ENCODE measurements at places on chromosomes 6 and 20. TPM values are rescaled to one million over a fixed set of nuclear protein-coding genes. Genes with fewer than 3 reads are reported as not detected.
A peak's percentile ranks its signal among the peaks of the same experiment; 100 is the strongest.

DNA sequence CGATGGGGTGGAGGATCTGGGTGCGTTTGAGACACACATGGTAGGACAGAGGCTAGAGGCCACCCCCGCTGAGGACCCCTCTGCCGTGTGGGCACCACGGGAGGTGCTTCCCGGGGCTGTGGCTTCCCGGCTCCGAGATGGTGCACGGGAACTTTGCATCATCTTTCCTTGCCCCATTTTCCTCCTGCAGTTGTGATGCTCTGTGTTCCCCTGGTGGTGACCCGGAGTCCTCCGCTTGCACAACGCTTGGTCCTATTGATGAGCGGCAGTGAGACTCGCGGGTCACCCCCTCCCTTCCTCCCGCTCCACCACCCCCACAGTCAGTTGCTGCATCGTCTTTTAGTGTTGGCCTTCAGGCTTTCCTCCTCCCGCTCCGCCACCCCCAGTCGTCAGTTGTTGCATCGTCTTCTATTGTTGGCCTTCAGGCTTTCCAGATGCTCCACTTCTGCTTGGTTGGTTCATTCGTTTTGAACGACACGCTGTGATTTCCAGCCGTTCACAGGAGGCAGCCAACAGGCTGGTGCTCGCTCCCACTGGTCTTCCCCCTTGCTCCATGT is 37.3 kb downstream of the PYGB start:
- DNase-seq: peak; percentile 10

DNA sequence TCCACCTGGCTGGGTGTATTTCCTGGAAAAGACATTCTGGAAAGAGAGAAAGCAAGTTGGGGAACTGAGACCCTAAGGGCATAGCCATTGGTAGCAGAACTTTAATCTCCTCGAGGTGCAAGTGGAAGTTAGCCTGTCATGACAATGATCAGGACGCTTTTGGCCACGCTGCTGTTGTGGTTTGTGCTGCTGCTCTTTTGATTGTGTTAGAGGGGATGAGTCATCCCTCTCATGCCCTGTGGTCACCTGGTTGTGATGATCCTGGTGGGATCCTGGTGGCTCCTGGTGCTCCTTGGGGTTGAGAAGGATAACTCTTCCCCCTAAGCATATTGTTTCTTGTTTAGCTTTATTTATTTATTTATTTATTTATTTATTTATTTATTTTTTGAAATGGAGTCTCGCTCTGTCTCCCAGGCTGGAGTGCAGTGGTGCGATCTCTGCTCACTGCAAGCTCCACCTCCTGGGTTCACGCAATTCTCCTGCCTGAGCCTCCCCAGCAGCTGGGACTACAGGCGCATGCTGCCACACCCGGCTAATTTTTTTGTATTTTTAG is 350.3 kb downstream of the KIF16B start:
- DNase-seq: no peak

Gene FOXA2
- total RNA-seq: not detected

DNA sequence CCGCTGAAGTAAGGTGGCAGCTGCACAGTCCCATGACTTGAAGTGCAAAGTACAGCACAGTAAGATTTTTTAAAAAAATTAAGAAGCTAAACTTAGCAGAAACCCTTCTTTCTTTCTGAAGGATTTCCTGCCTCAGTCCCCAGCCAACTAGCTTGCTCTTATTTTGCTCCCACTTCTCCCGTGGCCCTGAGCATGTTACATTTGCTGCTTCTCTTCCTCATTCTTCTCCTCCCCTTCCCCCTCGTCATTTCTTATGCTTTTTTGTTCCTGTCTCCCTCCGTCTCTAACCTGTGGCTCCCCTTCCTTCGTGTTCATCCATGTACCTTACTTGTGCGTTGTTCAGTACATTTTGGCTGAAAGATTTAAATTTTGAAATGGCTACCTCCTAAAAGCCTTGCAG is 123.0 kb downstream of the SASH1 start:
- no peak for DNase-seq

DNA sequence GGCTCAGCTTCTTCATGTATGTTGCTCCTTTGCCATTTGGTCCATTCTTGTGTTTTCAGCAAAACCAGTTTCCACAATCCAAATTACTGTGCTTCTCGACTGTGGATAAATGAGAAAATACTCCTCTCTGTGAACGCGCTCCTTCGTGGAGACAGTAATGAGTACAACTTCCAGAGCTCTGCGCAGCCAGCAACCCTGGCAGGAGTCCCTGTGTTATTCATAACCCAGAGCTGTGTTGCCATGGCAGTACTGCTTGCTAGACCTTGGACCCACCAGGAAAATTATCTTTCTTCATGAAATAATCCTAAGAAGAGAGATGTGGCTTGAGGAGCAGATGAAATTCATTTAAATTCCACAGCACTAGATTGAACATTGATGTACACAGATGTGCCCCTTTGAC is 73.7 kb downstream of the SLC22A3 start:
- no peak for DNase-seq

GRCh38 chr6:308768-309167 is 16.5 kb downstream of the DUSP22 start:
- no peak for DNase-seq

Gene ISM1
- 2.3 TPM for total RNA-seq

Gene CYP39A1
- total RNA-seq: not detected

GRCh38 chr20:4170621-4171537 is 155.5 kb upstream of the RNF24 start:
- DNase-seq: no peak

Gene PRSS16
- 1.4 TPM for total RNA-seq

DNA sequence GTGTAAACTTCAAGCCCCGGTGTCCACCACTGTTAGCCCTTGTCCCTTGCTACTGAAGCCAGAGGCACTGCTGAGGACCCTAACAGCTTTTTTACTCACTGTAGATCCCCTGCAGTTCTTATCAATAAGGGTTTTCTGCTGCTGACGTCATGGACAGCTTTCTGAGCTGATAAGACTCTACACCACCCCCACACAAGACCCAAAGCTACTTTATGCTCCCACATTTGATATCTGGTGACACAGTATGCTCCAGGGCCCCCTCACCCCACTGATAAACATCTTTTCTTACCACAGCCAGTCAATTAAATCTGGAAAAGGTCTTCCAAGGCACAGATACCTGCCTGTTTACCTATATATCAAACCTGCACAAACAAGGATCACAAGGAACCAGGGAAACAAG is 65.3 kb downstream of the NUS1 start:
- DNase-seq: no peak

Gene POFUT1
- 24.2 TPM for total RNA-seq

Gene TNFRSF6B
- total RNA-seq: not detected

GRCh38 chr6:118770835-118771234 is 119.4 kb upstream of the CEP85L start:
- DNase-seq: no peak

GRCh38 chr20:4560667-4561066 is 161.0 kb upstream of the PRND start:
- no peak for DNase-seq

GRCh38 chr6:91781946-91782345 is 1195.1 kb upstream of the MAP3K7 start:
- DNase-seq: no peak

Gene SYTL3
- 71.7 TPM for total RNA-seq

Gene PPARD
- total RNA-seq: 45.9 TPM

Gene MDFI
- not detected for total RNA-seq

Gene TCEA2
- total RNA-seq: 65.3 TPM

- no peak for DNase-seq
Observed at GRCh38 chr20:62030834-62031434, 34.7 kb downstream of the TAF4 start.

- DNase-seq: no peak
Observed at GRCh38 chr6:76043690-76044089, 28.8 kb downstream of the IMPG1 start.

DNA sequence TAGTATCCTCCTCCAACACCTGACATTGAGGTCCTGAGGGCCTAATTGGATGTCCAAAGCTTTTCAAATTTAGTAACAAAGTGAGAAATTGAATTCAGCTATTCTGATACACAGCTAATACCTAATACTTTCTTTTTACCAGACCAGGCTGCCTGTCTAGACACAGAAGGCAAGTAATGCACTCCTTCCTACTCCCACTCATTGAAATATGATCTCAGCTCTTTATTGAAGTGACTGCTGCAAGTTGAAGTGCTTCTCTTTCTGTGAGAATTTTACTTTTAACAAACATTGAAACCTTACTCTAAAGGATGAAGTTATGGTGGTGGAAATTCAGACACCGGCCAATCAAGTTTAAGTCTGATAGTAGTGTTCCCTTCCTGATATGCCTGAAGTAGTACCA is 90.8 kb upstream of the OGFRL1 start:
- no peak for DNase-seq

GRCh38 chr6:120108061-120108795 is 758.7 kb upstream of the MAN1A1 start:
- DNase-seq: no peak

Gene FERMT1
- not detected for total RNA-seq

GRCh38 chr6:44316481-44316880 is 3.3 kb upstream of the AARS2 start:
- DNase-seq: no peak

Gene CST5
- total RNA-seq: not detected

- DNase-seq: no peak
Observed at GRCh38 chr6:116366740-116367275, 3.9 kb upstream of the DSE start.

Gene EDN3
- 0.39 TPM for total RNA-seq

DNA sequence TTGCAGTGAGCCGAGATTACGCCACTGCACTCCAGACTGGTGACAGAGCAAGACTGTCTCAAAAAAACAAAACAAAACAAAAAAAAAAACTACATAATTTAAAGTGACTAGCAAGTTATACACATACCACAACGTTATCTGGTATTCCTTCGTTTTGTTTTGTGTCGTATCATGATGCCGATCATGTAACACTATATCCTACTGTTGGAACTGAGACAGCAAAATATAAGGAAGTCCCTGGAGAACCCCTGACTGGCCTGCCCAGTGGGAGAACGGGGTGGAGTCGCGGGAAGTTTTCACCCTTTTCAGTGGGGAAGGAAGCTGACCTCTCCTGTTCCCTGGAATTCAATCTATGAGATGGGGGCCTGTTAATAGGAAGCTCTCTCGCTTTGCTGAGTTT is 15.1 kb downstream of the SOX4 start:
- no peak for DNase-seq

DNA sequence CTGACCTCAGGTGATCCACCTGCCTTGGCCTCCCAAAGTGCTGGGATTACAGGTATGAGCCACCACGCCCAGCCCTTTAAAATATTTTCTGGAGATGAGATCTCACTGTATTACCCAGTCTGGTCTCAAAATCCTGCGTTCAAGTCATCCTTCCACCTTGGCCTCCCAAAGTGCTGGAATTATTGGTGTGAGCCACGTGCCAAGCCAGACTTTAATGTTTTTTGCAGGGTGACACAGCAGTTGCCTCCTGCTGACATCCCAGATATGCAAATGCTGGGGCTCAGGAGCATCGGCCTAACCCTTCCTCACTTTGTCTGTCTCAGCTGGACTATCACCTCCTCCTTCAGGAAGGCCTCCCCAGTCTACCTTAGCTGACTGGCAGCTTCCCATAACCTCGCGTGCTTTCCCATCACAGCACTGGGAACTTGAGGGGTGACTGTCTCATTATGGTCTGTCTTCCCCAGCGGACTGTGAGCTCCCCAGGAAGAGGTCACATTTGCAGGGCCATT is 14.3 kb upstream of the ID1 start:
- no peak for DNase-seq

DNA sequence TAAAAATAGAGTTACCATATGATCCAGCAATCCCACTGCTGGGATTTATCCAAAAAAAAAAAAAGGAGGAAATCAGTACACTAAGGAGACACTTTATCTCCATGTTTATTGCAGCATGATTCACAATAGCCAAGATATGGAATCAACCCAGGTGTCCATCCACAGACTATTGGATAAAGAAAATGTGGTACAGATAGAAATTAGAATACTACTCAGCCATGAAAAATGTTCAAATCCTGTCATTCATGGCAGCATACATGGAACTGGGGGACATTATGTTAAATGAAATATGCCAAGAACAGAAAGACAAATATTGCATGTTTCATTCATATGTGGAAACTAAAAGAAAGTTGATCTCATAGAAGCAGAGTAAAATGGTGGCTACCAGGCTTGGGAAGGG is 75.3 kb downstream of the ERMARD start:
- DNase-seq: no peak

- DNase-seq: no peak
Observed at GRCh38 chr6:38150681-38151296, 331.3 kb downstream of the ZFAND3 start.

DNA sequence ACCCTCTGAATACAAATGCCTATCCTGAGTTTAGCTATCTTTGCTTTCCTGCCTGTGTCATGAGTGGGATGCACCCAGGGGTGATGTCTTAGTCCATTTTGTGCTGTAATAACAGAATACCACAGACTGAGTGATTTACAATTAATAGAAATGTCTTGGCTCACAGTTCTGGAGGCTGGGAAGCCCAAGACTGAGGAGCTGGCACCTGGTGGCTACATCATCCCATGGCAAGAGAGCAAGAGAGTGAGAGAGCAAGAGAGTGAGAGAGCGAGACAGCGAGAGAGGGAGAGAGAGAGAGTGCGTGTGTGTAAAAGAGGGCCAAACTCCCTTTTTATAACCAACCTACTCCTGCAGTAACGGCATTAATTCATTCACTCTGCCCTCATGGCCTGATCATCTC is 76.8 kb downstream of the PRDM1 start:
- no peak for DNase-seq

- no peak for DNase-seq
Observed at GRCh38 chr20:56554869-56555268, 21.8 kb downstream of the FAM209B start.

- no peak for DNase-seq
Observed at GRCh38 chr20:23143098-23143497, 57.0 kb upstream of the CD93 start.

DNA sequence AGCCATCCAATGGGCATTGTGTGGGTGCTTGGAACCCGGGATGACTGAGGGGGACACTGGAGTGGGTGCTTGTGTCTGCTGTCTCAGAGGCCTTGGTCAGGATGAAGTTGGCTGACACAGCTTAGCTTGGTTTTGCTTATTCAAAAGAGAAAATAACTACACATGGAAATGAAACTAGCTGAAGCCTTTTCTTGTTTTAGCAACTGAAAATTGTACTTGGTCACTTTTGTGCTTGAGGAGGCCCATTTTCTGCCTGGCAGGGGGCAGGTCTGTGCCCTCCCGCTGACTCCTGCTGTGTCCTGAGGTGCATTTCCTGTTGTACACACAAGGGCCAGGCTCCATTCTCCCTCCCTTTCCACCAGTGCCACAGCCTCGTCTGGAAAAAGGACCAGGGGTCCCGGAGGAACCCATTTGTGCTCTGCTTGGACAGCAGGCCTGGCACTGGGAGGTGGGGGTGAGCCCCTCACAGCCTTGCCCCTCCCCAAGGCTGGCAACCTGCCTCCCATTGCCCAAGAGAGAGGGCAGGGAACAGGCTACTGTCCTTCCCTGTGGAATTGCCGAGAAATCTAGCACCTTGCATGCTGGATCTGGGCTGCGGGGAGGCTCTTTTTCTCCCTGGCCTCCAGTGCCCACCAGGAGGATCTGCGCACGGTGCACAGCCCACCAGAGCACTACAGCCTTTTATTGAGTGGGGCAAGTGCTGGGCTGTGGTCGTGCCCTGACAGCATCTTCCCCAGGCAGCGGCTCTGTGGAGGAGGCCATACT is 49.4 kb downstream of the PYGB start:
- DNase-seq: no peak

Measured in activated naive CD8-positive, alpha-beta T cell treated with anti-CD3 and anti-CD28 coated beads, Interleukin-2, amount 10 ng/mL, durations not matched to agents 7 days and 5 days (primary cell).